Activated CD8-positive, alpha-beta memory T cell treated with anti-CD3 and anti-CD28 coated beads for 1 hour (primary cell): ENCODE measurements at places on chromosomes 4 and X.

DNA sequence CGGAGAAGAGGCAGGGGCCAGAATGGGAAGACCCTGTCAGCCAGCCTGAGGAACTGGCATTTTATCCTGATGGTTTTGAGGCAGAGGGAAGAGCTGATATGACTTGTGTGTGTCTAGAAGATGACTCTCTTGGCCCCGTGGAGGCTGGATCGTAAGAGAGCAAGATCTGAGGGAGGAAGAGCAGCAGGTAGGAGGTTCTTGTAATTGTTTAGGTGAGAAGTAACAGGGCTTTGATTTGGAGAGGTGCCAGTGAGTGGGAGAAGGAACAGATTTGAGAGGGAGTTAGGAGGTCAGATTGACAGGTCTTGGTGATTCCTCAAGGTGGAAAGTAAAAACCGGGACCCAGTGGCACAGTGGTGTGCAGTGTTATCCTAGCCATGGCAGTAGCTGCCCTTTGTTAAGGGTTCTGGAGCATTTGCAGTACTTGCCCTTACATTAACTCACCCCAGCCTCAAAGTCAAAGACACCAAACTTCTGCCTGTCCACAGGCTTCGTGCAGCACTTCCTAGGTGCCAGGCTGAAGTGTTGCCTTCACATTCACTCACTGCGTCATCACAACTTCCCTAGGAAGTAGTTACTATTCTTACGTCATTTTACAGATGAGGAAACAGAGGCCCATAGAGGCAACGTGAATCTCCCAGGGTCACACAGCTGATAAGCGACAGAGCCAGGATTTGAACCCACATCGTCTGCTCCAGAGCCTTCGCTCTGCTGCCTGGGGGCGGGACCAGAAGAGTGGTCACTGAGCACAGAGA, 23.7 kb downstream of the RTL5 start:
- no peak for DNase-seq

DNA sequence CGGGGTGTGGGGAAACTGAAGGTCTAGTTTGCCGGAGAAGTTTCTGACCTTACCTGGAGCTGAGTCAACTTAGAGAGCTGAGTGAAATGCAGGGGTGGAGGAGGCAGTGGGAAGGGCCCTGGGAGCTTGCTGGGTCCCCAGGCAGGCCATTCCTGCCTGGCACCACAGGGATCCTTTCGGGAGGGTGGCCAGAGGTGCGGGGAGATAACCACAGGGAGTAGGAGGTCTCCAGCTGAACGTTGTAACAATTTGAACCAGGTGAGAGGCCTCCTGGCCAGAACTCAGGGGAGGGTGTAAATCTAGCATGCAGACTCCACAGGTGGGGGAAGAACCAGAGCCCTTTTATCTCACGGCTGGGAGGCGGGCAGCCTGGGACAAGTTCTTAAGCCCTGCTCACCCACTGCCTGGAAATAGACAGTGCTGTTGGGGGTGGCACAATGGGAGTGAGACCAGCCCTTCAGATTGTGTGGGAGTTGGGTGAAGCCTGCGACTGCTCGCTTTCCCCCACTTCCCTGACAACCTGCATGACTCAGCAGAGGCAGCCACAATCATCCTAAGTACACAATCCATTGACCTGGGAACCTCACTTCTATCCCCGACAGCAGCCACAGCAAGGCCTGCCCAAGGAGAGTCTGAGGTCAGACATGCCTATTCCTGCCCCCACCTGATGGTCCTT, 247.4 kb downstream of the ADGRA3 start:
- no peak for DNase-seq

- DNase-seq, result no peak
These were observed 173.5 kb downstream of the NPFFR2 start for GRCh38 chr4:72205298-72205697.

DNA sequence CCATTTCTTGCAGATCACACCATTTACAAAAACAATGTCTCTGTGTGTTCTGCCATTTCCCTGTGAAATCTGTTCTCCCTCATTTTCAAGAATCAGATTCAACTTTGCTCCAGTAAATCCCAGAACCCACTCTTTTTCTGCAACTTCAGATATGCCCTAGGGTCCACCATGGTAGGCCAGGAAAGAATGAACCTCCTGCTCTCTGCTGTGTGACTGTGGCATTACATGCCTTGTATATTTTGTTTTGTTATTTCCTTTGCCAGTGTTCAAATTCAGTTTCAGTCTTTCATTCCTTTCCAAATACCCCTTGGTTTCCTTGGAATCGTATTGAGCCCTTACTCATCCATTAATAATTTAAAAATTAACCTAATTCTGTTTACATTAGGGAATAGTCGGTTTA, 290.2 kb upstream of the VCX start:
- DNase-seq, result no peak

DNA sequence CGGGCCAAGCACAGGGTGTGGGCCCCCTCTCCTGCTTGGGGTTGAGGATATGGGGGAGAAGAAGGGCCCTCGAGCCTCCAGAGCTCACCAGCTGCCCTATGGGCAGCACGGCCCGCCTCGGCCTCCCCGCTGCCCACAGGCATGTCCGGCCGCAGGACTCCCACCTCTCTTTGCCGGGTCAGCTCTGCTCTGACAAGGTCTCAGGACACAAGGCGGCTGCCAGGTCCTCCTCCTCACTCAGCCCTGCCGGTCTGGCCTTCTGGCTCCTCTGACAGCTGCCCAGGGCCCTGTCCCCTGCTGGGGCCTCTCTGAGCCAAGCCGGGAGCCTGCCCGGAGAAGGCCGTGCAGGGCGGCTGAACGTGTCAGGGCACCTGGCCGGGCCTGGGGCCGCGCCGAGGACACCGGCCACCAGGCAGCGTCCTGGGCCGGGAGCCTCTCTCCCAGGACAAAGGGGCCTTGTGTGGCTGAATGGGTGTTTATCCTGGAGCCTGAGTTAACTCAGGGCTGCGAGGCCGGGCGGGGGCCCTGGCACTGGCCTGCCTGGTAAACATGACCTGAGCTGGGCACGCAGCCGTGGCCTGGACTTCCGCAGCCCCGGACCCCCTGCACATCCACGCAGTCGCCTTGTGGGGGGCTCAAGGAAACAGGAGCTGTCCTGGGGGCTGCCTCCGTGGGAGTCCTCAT, 25.7 kb downstream of the TACC3 start:
- DNase-seq, result no peak
